HT-29 (cell line): ENCODE measurements at places on chromosomes 7 and 10.

DNA sequence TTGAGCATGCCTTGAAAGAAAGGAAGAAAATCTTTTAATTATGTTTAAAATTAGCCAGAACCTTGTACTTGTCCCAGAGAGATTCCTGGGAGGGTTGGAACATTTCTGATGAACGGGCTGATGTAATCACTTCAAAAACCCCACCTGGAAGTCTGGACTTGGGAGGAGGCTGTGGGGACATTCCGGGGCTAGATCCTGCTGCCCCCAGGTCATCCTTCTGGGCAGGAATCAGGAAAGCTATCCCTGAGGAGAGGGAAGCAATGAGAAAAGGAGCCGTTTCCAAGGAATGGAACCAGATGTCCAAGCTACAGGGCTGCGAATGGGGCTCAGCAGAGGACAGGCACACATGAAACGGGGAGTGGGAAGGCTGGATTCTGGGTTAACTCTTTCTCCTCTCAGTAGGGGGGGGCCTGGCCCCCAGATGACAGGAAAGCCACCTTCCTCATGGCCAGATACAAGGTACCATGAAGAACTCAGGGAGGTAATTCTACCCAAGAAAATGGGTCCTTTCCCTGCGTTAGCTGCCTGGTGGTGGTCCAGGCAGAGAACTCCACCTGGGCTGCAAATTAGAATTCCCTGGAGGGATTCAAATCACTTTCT lies 280.1 kb downstream of the TCF7L2 start:
- no peak for DNase-seq

GRCh38 chr7:80443325-80443724 lies 68.5 kb downstream of the GNAT3 start:
- no peak for DNase-seq

- no peak for DNase-seq
Observed at GRCh38 chr7:139576179-139576973, 52.9 kb downstream of the CLEC2L start.

- no peak for DNase-seq
Observed at GRCh38 chr10:66786709-66787108, 139.1 kb upstream of the LRRTM3 start.

DNA sequence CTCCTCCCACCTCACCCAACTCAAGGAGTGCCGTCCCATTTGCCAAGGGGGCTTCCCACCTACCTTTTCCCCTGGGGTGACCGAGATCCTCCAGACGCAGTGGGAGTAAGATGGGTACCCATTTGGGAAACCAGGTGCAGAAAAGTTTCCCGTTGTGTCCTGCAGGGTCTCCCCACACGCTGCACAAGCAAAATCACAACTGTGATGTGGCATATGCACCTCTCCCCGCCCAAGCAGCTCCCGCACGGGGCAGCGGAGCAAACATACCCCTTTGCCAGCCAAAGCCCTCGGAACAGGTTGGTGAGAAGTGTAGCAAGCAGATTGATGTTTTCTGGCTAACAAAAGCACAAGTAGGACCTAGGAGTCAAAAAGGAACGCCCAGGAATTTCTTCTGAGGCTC lies 51.5 kb upstream of the OPALIN start:
- DNase-seq, result no peak

- DNase-seq, result no peak
Observed at GRCh38 chr7:102376964-102377466, 19.1 kb upstream of the PRKRIP1 start.

DNA sequence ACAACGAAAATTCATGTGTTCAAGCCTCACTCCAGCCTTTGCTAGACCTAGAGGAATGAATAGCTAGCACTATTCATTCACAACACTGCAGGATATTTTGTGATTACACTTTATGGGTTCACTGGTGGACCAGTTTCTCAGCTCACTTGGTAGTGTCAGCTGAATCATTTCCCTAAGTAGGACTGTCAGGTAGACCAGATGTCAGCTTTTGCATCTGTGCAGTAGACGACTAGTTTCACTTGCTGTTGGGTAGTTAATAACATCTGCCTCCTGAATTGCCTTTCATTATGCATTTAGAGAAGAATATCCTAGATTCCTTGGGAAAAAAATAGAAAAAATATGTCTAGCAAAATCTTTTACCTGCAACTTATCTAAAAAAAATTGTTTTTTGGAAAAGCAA lies 296.4 kb downstream of the ADARB2 start:
- no peak for DNase-seq

DNA sequence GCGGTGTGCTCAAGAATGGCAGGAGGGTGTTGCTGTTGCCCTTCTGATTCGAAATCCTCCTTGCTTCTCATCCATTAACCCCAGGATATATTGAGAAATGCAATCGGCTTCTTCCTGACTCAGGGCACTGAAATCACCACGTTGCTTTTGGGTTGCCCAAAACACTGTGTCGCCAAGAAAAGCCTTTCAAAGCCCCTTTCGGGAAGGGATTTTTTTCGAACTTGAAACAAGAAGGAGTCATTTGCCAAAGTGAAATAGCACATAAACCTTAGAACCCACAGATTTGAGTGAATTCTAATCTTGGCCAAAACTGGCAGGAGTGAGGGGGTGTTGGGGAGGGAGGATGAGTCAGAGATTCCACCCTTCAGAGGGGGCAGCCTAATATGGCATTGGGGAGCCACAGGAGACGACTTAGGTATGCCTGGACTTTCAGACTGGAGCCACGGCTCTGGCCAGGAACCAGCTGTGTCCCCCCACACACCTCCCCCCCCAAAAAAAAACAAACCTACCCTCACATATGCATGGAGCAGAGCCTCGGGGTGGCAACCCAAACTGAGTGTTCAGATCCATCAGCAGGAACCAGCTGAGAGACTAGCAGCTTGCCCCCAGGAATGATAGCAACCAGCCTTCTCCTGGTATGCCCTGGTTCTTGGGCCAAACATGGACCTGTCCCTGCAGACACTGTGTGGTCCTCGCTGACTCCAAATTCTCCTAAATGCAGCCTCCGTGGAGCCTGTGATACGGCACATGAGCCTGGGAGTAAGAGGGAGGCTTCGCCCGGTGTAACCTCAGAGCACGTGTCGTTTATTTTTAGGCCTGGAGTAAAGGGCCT lies 138.4 kb downstream of the FGFR2 start:
- no peak for DNase-seq

GRCh38 chr10:92787557-92788152 lies 60.7 kb upstream of the EXOC6 start:
- DNase-seq, result no peak

GRCh38 chr7:117479225-117480054 lies at the start of gene CFTR:
Gene CFTR, plus strand, starts transcription at chr7:117480025. Its CDS starts 70 bp downstream, at chr7:117480095.
- DNase-seq, result peak; percentile 84

DNA sequence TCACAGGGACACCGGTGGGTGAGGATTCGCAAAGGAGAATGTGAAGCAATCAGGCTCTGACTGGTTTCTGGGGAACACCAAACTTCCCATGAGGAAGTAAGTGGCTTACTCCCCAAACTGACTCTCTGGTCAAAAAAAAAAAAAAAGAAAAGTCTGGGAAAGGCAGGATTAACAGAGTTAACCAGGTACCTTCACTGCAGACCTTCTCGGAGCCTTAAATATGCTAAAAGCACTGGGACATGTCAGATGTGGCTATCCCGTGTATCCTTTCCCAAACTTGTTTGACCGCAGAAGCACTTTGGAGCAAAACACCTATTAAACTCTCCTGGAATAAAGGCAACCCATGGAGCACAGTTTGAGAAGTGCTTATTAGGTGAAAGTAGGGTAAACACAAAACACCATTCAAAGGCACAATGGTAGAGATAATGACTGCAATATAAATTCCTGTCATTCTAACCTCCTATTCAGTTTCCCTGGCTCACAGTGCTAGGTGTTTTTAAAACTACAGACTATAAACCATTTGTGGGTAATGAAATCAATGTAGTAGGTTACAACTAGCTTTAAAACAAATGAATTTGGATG lies 44.1 kb upstream of the MXI1 start:
- DNase-seq, result no peak

- DNase-seq, result no peak
Observed at GRCh38 chr10:121580276-121581116, 17.7 kb downstream of the FGFR2 start.

GRCh38 chr7:139825666-139826290 lies 3.3 kb upstream of the TBXAS1 start:
- no peak for DNase-seq

DNA sequence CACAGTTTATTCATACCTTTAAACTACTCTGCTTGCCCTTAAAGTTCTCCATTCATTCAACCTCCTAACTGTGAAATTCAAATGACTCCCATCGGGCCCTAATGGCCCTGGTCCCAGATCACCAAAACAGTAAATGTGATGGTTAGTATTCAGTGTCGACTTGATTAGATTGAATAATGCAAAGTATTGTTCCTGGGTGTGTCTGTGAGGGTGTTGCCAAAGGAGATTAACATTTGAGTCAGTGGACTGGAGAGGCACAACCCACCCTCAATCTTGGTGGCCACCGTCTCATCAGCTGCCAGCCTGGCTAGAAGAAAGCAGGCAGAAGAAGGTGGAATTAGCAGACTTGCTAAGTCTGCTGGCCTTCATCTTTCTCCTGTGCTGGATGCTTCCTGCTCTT lies 80.1 kb upstream of the PLXNA4 start:
- DNase-seq, result no peak

DNA sequence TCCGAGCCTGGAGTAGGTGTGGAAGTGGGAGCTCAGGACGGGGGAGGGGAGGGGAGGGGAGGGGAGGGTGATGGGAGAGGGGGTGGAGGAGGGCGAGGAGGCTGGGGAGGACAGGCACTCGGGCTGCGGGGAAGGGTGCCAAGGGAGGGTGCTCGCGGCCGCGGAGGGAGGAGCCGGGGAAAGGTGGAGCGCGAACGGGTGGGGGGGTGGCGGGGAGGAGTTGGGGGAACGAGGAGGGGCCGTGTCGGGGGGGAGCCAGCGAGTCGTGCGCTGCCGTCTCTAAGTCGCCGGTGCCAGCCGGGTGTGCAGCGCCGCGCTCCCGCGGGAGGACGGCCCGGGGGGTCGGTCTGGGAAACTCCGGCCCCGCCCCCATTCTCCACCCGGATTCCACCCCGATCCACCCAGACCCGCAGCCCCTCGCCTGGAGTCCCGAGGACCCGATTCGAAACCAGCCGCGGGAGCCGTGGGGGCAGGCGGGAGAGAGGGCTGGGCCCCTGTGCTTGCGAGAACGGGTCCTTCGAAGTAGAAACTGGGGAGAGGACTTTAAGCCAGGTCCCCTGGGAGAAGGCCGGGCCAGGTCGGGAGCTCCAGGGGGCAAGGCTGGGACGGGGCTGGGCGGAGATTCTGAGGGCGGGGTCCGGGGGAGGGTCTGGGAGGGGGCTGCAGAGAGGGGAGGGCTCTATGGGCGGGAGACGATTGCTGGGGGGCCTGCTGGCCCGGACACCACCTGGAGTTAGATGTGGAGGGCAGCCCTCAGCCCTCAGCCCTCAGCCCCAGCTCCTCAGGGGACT lies at the start of gene ZNF467:
Gene ZNF467 (minus strand): TSS at position 143 of the 791 bp plus-strand sequence. CDS start 2,556 bp downstream, outside the sequence.
- DNase-seq, result no peak

GRCh38 chr10:8365935-8366911 lies 311.7 kb downstream of the GATA3 start:
- DNase-seq, result peak; percentile 95

GRCh38 chr7:37832194-37832593 lies 16.2 kb upstream of the NME8 start:
- peak; percentile 7 for DNase-seq

GRCh38 chr7:130486114-130486953 lies 5.6 kb upstream of the MEST start:
- DNase-seq, result peak; percentile 98

DNA sequence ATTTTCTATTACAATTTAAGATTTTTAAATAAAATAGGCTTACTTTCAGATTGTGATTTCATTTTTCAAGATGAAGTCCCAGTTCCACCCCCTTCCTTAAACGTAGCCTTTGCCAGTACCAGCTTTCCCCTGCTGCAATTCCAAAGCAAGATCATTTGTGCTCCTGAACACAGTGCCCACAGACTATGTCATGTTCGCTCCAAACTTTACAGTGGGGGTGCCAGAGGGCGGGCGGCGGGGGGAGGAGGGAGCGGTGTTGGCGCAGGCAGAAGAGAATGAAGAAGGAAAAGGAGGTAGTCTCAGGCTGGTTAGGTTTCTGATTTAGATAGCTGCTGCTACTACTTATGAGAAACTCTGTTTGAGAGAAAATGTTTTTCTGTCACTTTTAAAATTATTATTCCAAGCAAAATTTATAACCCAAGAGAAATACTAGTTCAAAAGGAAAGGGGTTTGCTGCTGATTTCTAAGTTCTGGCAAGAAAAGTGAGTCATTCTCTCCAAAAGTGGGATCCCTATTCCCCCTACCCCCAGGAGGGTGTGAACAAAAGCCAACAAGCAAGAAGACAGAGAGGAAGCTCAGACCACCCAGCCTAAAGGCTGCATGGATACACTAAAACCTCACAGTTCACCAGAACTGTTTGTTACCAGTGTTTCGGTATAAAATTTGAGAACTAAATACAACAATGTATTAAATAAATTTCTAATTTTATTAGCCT lies 109.6 kb downstream of the SRPK2 start:
- DNase-seq, result no peak

- no peak for DNase-seq
Observed at GRCh38 chr10:125011171-125011925, 69.4 kb downstream of the ZRANB1 start.

GRCh38 chr7:17415955-17416354 lies 117.5 kb downstream of the AHR start:
- DNase-seq, result no peak

DNA sequence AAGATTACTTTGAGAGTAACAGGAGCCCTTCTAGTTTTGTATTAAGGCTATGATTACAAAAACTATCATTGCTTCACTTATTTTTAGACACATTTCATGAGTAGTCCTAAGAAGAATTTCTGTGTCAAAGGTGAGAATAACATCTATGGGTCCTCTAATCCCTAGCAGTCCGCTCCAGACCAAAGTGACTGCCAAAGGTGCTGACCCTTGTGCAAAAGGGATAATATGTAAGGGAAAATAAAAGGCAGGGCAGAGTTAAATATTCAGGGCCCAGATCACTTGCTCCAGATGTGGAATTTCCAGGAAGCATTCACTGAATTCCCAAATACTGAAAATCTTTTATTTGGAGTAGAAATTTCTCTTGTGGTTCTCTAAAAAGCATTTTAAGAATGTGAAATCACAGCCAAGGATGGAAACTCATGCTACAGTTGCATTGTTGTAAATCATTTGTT lies 29.3 kb downstream of the RHOBTB1 start:
- DNase-seq, result no peak

DNA sequence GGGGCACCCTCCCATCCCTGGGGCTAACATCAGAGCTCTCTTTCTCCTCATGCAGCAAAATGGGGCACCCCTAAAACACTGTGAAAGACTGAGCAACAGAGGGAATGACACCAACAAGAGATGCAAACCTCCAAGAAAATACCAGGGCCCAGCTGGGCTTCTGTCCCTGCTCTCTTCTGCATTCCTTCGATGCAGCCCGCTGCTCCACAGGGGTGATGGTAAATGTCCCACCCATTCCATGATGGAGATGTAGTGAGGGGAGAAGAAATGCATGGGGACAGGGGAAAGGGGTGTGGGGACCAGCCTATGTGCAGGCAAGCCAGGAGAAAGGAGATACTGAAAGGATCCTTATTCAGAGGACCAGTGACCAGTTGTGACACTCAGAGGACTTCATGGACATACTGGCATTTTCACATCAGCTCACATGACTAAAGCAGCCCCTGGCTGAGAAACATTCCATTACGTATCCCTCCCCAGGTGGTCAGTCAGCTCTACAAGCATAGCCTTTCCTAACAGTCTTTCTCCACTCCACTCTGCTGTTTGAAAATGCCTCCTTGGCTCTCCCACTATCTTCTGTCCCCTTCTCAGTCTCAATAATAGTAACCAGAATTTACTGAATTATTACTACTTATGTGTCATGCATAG lies 13.3 kb downstream of the SORBS1 start:
- no peak for DNase-seq
